HAP-1 (cell line): ENCODE measurements at places on chromosomes 1 and 21.

- no peak for DNase-seq
Measured at GRCh38 chr1:182752077-182752988, 37.2 kb upstream of the NPL start.

- DNase-seq = peak; percentile 45
Measured at GRCh38 chr1:104132382-104132973, 382.8 kb downstream of the AMY1C start.

DNA sequence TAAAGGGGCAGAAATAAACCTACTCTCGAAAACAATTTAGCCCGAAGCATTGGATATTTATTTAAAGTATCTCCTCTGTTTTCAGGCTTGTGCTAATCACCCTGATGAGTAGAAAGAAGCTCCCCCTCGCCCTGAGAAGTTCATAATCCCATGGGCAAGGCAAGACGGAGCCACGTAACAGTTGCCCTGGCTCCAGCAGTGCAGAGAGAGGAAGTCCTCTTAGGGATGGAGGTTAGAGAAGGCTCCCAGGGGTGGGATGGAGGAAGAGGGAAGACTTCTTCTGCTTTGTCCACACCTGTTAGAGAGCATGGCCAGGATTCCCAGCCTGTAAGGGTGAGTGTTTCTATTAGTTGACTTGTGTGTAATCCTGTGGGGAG, 3.4 kb upstream of the GPR25 start:
- DNase-seq = no peak

DNA sequence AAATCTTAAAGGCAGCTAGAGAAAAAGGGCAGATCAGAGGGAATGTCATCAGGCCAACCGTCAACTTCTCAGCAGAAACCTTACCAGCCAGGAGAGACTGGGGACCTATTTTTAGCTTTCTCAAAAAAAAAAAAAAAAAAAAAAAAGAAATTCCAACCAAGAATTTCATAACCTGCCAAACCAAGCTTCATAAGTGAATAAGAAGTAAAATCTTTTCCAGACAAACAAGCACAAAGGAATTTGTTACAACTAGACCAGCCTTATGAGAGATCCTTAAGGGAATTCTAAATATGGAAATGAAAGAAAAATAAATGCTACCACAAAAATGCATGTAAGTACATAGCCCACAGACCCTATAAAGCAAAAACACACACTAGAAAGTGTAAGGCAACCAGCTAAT, 267.7 kb downstream of the AKT3 start:
- no peak for DNase-seq

DNA sequence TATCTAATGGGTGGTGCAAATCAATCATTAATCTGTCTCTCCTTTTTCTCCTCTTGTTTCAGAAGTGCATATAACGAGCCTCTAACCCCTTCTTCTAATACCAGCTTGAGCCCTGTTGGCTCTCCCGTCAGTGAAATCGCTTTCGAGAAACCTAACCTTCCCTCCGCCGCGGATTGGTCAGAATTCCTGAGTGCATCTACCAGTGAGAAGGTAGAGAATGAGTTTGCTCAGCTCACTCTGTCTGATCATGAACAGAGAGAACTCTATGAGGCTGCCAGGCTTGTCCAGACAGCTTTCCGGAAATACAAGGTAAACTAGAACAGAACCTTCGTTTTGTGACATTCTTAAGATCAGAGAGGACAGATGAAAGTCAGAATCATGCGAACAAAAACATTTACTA, 25.3 kb upstream of the VAMP3 start:
- no peak for DNase-seq

DNA sequence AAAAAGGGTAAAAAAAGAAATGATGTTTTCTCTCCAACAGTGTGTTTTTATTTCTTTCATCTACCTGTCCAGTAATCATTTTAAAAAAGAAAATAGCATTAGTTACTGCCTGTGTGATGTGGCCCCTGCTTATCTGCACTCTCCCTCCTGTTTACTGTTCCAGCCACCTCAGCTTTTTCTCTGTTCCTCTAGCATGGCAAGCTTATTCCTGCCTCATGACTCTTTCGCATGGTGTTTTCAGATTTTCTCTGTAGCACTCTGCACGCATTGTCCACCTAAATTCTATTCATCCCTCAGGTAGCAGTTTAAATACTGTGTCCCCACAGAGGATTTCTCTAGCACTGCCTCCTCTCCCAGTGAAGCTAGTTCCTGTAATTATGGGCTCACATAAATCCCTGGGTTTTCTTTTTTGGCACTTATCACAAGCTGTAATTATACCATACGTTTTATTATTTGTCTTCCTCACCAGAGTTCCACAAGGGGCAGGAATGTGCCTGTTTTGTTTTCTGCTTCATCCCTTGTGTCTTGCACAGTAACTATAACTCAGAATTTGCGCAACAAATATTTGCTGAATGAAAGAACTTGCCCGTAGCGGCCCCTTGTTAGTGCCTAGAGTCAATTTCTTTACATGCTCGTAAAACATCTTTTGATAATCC, 51.4 kb upstream of the LRIG2 start:
- DNase-seq = peak; percentile 88

DNA sequence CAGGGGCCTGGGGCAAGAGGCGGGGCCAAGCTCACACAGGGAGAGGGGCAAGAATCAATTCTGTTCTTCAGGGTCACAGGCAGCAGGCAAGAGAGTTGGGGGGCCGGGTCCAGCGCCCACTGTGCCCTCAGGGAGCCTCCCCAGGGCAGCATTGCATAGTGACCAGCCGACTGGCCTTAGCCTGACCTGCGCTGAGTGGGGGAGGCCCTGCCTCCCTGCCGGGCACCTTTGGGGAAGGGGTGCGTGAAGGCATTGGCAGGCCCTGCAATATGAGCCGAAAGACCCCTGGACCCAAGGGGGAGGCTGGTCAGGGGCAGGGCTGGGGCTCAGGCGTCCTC, 12.2 kb downstream of the SCNN1D start:
- no peak for DNase-seq
